ENCODE measurements at places on chromosomes 7 and 10. TPM values are rescaled to one million over a fixed set of nuclear protein-coding genes. Genes with fewer than 3 reads are reported as not detected.

- DNase-seq, result peak; percentile 14
Observed at GRCh38 chr10:80144696-80145131, 12.2 kb downstream of the PLAC9 start.

DNA sequence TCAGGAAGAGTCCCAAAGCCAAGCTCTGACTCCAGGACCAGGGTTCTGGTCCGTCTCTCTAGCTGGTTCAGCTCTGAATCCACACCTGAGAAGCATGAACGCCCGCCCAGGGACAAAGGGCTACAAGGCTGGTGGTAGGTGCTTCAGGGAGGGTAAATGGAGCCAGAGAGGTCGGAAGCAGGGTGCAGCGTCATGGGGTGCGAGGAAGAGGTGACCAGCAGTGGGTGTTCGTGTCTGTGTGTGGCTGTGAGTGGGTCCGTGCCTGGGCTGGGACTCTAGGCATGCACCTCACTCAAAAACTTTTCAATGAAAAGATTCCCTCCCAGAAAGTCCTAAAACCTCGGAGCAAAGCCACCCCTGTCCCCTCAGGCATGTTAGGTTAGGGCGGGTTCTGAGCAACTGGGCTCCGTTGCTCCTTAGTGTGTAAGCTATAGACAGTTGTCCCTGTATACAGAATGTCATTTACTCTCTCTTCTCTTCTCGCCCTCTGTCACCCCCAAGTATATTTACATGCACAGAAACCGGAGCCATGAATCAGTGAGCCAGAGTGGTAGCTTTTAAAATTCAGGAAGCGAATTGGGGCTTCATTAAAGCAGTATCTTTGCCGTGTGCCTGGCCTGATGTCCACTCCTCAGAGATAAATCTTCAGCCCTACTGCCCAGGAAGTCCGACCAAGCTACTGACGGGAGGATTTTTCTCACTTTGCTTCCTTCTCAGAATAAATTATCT lies 12.3 kb upstream of the GATA3 start:
- no peak for DNase-seq

DNA sequence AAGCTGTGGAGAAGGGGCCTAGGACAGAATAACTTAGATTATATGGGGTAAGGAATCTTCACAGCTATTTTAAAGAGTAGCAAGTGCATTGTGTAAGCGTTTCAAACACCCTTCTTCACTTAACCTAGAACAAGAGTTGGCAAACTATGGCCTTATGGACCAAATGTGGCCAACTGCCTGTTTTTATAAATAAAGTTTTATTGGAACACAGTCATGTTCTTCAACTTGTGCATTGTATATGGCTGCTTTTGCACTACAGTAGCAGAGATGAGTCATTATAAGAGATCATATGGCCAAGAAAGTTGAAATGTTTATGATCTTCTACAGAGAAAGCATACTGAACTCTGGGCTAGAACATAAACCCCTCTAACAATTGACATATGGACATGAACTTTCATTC lies 187.8 kb downstream of the ETV1 start:
- no peak for DNase-seq

DNA sequence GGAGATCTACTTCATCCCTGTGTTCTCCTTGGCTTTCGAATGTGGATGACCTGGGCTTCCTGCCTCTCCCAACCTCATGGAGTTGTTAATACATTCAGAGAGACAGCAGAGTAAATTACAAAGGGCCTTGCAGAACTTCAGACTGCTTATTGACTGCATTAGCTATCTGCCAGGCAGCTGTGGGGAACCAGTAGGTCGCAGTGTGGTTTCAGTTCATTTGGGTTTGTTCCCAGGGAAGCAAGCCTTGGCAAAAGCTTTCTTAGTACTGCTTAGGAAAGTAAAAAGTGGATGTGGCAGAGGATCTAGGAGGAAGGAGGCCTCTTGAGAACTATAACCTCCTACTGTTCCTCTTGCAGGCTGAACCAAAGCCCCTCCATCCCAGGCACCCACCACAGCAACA lies 9.2 kb downstream of the NPFFR1 start:
- no peak for DNase-seq

The MNX1 gene
- not detected for total RNA-seq

The INSYN2A gene
- total RNA-seq, result not detected

DNA sequence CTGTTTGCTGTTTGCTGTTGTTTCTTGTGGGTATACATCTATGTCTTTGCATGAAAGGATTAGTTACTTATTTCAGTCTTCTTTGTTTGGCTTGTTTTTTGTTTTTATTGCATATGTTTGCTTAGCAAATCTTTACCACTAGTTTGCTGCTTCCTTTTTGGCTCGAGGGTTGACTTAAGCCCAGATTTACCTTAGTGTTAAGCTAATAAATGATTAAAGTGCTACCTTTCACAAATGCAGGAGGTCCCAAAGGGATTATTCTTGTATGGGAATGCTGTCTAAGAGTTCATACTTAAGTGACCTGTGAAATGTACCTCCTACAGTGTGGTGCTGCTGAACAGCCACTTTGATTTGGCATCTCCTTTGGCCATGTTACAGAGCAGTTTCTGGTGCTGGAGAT lies 273.5 kb upstream of the NPY start:
- DNase-seq, result no peak
